ENCODE measurements at places on chromosomes 2 and 18.

- DNase-seq = peak; percentile 70
Observed at GRCh38 chr2:240452462-240453256, 17.2 kb downstream of the GPC1 start.

GRCh38 chr18:75134611-75134975, 74.3 kb downstream of the PTGR3 start:
- no peak for DNase-seq

- no peak for DNase-seq
Observed at GRCh38 chr2:171266102-171266501, 105.4 kb upstream of the TLK1 start.

DNA sequence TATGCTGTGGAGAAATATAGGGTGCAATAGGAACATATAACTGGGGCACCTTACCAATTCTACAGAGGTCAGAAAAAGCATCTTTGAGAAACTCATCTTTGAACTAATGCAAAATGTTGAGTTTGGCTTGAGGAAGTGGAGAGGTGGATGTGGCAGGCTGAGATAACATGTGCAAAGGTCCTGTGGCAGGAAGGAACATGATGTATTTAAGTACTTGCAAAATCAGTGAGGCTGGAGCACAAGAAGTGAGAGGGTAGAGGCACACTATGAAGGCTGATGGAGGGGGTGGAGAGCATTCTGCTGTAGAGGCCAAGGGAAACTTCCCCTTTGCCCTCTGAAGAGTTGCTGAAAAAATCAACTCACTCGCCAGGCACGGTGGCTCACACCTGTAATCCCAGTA, 14.7 kb upstream of the RAB1A start:
- DNase-seq = no peak

- no peak for DNase-seq
Observed at GRCh38 chr2:234121999-234122398, 71.5 kb downstream of the SPP2 start.

DNA sequence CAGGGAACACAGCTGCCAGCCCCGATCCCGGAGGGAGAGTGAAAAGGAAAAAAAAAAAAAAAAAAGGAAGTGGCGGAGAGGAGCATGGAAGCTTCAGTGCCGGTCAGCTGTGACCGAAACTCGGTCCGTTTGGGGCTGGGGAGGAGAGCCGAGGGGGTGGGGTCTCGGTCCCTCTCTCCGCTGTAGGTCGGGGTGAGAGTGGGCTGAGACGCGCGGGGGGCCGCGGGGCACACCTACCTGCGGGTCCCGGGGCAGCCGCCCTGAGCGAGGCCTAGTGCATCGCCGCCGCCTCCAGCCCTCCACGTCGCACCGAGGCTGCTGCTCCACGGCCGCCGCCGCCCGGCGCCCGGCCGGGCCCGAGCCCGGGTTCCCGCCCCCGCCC, 536 bp downstream of the VPS54 start:
- peak; percentile 50 for DNase-seq

DNA sequence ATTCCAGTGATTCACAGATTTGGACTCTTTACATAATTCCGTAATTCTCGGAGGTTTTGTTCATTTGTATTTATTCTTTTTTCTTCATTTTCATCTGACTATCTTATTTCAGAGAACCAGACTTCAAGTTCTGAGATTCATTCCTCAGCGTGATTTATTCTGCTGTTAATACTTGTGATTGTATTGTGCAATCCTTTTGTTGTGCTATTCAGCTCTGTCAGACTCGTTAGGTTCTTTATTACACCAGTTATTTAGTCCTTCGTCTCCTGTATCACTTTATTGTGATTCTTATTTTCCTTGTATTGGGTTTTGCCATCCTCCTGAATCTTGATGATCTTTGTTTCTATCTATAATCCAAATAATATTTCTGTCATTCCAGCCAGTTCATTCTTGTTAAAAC, 529.3 kb upstream of the LRRTM4 start:
- no peak for DNase-seq

GRCh38 chr2:61898810-61899209, 6.7 kb upstream of the COMMD1 start:
- DNase-seq = no peak

DNA sequence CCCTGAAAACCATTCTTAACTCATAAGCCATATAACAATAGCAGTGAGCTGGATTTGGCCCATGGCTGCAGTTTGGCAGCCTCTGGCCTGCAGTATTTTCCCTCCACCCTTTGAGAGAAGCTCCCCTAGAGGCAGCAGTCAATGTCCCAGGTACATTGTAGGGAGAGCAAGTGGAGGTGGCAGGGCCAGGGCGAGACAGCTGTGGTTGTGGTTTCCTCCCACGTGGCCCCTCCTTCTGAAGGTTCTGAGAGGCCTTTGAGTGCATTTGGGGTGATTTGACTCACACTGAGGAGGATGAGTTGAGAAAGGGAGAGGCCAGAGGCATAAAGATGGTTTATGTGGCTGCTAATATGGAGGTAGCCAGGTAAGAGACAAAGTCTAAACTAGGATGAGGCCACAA, 45.5 kb upstream of the LDAH start:
- DNase-seq = no peak

- DNase-seq = no peak
Observed at GRCh38 chr2:185215497-185215896, 523.1 kb upstream of the FSIP2 start.

- DNase-seq = no peak
Observed at GRCh38 chr2:154193246-154193645, 321.5 kb downstream of the GALNT13 start.

DNA sequence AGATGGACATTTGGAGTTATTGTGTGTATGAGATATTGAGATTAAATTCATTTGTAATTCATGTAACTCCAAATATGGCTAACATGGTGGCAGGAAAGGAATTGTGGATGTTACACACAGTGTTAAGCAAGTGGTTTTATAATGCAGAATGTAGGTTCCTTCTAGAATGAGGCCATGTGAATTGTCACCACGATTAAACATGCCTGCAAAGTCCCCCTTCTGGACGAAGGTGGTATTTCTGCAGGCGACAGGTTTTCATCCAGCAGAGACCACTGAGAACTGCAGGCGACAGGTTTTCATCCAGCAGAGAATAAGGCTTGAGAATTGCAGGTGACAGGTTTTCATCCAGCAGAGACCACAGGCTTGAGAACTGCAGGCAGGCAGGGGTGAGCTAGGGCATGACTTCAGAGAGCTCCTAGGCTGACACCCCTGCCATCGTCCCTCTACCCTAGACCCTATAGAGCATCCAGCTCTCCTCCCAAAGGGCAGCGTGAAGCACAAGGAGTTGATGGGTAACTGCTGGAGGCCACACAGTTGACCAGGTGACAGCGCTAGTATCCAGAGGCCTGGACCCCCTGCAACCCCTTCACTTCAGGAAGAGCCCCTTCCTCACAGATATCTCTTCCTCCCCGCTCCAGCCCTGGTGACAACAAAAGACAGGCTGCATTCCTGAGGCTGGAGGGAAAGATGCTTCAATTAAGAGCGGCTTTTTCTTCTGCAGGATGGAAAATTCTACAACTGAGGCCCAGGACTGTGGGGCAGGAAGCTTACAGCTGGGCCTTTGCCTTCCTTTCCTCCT, 175.8 kb downstream of the LOXHD1 start:
- DNase-seq = peak; percentile 63

GRCh38 chr18:47571957-47572356, 320.5 kb upstream of the SKOR2 start:
- DNase-seq = no peak

DNA sequence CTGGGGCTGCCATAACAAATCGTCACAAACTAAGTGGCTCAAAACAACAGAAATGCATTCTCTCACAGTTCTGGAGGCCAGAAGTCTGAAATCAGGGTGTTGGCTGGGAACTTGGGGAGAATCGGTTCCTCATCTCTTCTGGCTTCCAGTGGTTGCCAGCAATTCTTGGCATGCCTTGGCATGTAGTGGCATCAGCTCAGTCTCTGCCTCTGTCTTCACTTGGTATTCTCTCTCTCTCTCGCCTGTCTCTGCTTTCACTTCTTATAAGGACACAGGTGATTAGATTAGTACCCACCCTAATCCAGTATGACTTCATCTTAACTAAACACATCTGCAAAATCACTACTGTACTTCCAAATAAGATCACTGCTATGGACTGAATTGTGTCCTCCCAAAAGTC, 695.4 kb upstream of the ID2 start:
- DNase-seq = no peak

DNA sequence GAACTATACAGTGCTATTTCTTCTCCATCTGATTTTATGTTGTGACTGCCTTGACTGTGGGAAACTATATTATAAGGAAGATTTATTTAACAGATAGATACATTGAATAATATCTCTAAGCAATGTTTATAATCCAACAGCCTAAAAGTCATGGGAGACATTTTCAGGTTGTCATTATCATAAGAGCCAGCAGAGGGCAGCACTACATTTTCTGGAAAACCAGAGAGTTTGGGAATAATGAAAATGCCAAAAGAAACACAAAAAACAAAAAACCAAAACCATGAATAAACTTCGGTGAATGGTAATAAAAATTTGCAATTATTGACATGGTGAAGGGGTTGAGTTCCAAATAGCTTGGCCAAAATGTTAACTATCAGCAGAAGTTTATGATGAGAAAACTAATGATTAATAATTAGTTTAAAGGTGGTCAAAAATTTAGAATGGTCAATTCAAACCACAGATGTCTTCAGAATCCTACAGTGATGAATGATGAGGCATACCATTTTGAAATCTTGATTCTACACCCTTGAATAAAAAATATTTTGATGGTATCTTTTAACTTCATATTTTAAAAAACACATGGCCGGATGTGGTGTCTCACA, 4.7 kb downstream of the EEF1B2 start:
- DNase-seq = peak; percentile 41

DNA sequence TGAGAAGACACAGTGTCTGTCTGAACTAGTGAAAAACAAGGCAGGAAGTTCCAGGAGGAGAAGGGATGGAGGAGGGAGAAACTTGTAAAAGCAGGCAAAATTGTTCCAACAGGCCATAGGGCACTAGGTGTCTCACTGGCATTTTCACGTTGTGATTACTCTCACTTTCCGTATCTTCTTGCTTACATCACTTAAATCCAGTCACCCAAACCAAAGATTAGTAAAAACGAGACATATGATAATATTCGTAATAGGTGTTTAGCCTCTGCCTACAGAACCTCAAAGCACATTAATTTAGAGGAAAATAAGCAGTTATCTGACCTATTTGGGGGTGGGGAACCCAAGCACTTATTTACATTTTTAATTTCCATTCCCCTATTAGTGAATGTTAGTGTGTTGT, 78.3 kb downstream of the POU3F3 start:
- no peak for DNase-seq

DNA sequence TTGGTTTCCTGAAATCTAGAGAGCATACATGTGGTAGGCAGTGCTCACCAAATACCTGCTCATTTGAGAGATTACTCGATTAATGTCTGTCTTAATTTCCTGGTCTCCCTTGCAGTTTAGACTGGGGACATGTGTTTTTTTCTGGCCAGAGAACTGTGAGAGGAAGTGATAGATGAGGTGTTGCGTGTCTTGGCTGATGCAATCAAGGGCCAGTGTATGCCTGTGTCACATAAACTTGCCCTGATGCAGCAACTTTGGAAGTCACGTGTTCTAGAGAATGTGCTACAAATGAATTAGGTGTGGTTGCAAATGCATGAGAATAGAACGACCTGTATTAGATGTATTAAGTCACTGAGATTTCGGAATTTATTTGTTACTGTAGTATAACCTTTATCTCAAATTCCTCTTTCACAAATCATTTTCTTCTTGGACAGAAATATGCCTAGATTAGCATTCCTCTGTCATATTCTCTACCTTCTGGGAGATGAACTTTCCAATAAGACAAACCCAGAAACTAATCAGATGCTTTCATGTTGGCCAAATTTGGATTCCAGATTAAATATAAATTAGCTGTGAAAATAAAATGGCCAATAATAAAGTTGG, 9.9 kb upstream of the IL1A start:
- no peak for DNase-seq

DNA sequence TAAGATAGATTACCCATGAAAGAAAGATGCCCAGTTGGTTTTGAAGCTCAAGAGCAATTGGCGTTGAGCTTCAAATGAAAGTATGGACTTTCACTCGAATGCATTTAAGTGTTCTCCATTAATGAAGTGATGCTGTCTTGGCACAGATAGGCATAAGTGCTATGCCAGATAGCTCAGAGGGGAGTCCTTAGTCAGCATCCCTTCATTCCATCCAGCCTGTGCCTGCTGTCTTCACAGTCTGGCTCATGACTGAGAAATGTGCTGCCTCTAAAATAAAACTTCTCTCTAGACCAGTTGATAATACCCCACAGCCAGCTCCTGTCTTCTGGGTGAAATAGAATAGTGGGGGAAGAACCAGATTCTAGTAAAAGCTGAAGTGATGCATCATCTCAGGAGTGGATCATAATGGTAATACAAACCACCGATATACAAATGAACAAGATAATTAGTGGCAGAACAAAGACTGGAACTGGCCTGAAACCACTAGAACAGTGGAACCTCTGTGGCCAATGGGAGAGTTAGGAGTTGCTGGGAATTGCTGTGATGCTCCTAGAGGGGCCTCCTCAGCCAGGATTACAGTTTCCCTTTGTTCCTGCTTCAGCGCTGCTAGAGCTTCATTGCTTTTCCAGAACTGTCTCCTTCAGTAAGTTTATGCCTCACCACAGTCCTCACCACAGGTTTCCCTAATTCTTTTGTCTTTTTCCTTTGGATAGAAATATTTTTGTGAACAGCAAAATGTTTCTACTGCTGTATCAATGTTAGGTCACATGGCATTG, 359.3 kb downstream of the KIAA1328 start:
- DNase-seq = no peak

GRCh38 chr2:68722712-68723111, 11.9 kb upstream of the ARHGAP25 start:
- no peak for DNase-seq

GRCh38 chr2:134800341-134800740, 38.1 kb upstream of the ACMSD start:
- DNase-seq = no peak

GRCh38 chr2:154813636-154814035, 115.1 kb downstream of the KCNJ3 start:
- no peak for DNase-seq

GRCh38 chr2:157786663-157787363, 89.3 kb downstream of the ACVR1 start:
- no peak for DNase-seq
